ENCODE measurements at places on chromosomes 12 and 14.

DNA sequence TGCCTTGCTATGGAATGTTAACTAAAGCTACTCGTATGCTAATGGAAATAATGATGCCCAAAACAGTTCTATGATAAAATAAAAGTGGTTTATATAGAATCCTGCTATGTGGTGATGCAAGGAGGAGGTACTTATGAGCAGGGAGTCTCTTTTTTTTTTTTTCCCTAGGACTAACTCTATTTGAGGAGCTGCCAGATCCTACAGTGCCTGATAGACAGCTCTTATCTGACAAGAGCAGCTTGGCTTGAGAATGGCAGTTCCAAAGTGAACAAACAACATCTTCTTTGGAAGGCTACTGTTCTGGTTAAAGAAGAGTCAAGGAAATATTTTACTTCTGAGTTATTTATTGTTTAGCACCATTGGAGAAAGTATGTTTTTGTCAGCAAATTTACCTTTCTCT lies 10.2 kb upstream of the ACSM4 start:
- no peak for DNase-seq

GRCh38 chr14:74575507-74575906 lies 36.5 kb downstream of the LTBP2 start:
- no peak for DNase-seq

- no peak for DNase-seq
Observed at GRCh38 chr14:34436118-34436905, 25.7 kb downstream of the SPTSSA start.

- DNase-seq = no peak
Observed at GRCh38 chr14:91910196-91910595, 37.3 kb downstream of the FBLN5 start.

DNA sequence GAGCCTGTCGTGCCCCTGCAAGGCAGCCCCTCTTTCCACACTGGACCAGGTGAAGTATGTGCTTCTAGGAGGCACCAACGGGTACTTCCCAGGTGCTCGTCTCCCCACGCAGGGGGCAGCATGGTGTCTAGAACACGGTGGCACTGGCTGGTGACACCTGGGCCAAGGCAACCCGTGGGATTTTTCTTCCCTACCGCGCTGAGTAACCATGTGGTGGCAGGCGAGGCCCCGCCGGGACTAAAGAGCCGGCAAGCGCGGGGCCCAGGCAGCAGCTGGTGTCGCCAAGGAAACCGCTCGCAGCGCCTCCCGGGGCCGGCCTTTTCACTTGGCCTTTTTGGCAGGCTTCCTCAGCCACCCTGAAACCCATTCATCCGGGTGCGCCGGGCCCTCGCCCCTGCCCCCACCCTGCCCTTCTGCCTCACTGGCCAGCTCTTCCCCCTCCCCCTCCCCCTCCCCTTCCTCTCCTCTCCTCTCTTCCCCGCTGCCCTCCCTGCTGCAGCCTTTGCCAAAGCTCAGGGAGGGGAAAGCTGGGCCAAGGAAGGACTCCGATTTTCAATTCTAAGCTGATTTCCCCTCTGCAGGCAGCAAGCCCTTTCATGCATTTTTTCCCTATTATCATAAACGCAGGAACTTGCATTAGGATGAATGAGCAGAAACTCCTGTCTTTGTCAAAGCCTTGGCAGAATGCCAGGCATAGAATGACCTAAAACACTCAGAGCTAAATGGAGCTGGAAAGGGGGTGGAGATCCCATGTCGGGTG lies 81.2 kb downstream of the IRF2BPL start:
- DNase-seq = peak; percentile 91

Measured in foreskin keratinocyte (primary cell).